IPS DF 6.9 (cell line): ENCODE measurements at places on chromosomes 2 and 18.
A peak's percentile ranks its signal among the peaks of the same experiment; 100 is the strongest.

DNA sequence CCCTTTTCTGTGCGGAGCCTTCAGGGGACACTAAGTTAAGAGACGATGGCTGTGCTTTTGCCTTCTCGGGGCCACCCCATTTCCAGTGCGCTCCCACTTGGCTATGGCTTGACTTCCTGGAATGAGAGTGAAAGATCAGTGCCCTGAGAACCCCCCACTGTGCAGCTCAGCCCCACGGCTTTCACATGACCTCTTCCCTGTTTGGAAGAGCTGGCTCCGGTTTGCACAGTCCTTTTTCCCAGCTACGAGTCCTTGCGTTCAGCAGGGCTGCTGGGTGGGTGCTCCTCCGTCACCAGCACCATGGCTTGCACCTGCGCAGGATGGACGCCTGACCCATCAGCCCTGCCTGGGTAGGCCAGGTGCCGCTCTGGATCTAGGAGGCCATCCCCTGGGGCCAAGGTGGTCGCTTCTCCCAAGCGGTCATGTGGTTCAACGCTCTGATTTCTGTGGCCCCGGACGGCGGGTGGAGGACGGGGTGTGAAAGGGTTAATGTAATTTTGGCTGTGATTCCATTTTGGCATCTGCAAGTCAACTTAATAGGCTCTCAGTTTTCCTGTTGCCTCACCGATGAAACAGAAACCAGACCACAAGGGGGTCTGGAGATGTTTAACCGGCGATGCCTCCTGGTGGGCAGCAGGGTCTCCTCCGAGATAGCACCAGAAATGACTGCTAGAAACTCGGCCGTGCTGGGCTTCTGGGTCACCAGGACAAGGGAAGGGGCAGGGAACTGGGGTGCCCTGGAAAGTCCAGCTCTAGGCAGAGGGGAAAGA is 113.1 kb upstream of the HAAO start:
- no peak for DNase-seq

DNA sequence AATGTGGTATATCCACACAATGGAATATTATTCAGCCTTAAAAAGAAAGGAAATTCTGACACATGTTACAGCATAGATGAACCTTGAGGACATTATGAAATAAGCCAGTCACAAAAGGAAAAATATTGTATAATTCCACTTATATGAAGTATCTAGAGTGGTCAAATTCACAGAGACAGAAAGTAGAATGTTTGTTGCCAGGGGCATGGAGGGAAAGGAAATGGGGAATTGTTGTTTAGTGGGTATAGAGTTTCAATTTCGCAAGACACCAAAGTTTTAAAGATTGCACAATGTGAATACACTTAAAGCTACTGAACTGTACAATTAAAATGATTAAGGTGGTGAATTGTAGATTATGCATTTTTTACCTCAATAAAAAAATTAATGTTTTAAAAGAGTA is 92.9 kb downstream of the TXNL1 start:
- no peak for DNase-seq

DNA sequence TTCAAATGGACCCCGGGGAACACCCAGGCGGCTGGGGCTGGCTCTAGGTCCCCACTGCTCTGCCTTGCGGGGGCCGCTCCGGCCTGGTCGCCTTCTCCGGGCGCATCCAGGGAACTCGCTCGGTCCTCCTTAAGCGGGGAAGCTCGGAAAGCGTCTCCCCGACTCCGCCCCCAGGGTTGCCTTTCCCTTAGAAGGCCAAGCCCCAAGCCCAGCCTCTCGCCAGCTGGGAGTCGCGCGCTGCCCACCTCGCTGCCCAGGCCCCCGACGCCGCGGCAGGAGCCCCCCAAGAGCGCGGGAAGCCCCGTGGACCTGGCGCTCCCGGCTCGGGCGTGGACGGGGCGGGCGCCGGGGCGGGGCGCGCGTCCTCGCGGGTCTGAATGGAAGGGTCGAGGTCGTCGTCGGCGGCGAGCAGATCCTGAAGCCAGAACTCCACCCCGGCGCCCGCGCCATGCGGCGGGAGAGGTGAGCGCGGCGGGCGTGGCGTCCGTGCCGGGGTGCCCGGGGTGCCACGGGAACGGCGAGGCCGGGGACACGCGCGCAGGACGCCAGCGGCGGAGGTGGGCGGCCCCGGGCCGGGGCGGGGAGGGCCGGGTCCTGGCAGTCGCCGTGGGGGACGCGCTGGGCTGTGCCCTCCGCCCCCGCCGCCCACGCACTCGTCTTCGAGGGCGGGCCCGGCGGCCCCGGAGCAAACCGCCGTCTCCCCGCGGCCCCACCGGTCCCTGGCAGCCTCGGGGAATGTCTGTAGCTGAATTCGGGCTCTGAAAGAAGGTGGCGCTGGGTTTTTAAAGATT is at the start of gene BOK:
Gene BOK (plus strand): TSS at position 214 of the 791 bp plus-strand sequence. CDS start 739 bp downstream, outside the sequence.
- peak; percentile 61 for DNase-seq

GRCh38 chr18:11284811-11285210 is 135.4 kb upstream of the PIEZO2 start:
- DNase-seq: no peak

GRCh38 chr2:89780318-89780717 is 1088.8 kb downstream of the RPIA start:
- DNase-seq: no peak
